KG1 (cell line): ENCODE measurements at places on chromosomes 4 and X.

GRCh38 chr4:59904331-59904730 lies 1295.8 kb upstream of the ADGRL3 start:
- no peak for DNase-seq

GRCh38 chr4:15506464-15506863 lies 36.8 kb downstream of the CC2D2A start:
- no peak for DNase-seq

DNA sequence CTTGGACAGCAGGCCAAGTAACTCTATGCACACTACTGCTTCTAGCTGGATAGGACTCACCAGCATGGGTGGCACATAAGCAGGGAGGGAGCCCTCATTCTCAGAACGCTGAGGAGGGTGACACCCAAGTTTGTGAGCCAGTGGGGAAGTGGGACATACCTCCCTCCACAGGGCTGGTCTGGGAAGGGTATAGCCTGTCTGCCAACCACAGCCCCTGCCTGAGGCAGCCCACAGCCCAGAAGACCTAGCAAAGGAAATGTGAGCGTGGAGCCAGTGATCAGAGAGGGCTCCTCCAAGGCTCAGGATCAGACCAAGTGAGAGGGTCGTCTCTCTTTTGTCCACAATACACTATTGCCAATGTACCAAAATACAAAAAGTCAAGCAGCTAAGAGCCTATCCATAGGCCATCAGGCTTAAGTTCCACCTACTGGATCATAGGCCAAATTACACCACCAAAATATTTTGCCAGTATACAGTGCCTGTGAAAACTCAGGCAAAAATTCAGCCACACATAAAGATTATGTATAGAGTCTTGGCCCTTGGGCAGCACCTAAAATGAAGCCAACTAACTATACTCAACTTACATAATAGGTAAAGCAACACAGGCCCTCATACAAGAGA lies 1203.1 kb downstream of the PCDH18 start:
- DNase-seq = no peak

DNA sequence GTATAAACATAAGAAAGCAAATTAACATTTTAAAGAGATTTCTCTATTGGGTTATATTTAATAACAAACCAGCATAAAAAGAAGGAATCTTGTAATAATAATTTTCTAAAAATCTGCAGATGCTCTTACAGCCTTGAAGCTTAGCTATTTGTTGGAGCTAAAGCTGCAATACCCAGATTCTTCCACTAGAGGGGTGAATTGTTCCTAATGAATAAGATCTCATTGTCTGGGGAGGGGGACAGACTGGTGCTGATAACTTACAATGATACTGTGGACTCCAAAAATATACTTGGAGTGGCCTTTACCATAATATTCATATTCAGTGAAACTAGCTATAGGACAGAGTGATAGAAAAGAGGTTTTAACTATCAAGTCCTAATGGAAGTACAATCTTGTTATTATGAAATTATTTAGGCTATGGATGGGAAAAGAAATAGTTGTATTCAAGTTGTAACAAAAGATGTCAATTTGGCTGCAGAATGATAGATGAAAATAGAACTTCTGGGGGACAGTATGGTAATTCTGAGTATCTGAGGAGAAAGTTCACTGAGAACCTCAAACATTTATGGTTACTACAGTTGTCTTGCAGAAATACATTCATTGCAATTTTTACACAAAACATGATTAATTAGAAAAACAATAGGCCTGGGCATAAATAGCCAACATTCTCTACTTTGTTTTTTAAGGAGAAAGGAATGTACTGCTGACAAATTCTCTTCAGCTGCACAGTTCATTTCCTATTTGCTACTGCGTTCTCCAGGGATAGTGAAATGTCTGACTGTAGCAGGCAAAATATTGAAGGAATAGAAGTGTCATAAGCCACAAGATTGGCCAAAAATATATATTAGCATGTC lies 443.3 kb downstream of the GBA3 start:
- no peak for DNase-seq

- DNase-seq = no peak
Observed at GRCh38 chr4:88788424-88788823, 90.8 kb upstream of the NAP1L5 start.

- DNase-seq = no peak
Observed at GRCh38 chr4:37620176-37620575, 66.0 kb downstream of the RELL1 start.

DNA sequence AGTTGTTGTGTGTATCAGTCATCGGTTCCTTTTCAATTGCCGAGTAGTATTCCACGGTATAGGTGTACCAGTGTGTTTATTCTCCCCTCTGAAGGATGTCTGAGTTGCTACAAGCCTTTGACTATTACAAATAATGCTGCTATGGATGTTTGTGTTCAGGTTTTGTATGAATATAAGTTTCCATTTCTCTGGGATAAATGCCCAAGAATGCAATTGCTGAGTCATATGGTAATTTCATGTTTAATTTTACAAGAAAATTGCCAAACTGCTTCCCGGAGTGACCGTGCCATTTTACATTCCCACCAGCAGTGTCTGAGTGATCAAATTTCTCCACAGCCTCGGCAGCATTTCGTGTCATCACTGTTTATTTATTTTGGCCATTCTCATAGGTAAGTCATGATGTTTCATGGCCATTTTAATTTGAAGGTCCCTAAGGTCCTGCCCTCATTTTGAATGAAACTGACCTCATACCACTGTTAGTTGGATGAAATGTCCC lies 73.9 kb downstream of the IRF2 start:
- no peak for DNase-seq

DNA sequence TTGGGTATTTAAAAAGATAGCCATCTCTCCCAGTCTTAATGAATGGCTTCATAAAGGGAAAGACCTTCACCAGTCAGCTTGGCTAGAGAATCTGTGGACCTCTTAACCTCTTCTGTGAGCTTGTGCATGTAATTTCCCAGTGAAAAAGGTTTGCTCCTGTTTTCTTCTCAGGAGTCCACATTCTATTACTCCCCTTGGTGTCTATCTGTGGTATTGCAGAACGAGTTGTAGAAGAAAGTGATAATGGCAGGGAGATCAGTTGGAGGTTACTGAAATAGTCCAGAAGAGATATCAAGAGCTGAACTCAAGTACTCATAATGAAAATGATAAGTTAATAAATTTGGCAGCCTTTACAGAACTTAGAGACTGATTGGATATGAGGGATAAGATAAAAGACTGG lies 16.5 kb upstream of the VAMP7 start:
- no peak for DNase-seq

DNA sequence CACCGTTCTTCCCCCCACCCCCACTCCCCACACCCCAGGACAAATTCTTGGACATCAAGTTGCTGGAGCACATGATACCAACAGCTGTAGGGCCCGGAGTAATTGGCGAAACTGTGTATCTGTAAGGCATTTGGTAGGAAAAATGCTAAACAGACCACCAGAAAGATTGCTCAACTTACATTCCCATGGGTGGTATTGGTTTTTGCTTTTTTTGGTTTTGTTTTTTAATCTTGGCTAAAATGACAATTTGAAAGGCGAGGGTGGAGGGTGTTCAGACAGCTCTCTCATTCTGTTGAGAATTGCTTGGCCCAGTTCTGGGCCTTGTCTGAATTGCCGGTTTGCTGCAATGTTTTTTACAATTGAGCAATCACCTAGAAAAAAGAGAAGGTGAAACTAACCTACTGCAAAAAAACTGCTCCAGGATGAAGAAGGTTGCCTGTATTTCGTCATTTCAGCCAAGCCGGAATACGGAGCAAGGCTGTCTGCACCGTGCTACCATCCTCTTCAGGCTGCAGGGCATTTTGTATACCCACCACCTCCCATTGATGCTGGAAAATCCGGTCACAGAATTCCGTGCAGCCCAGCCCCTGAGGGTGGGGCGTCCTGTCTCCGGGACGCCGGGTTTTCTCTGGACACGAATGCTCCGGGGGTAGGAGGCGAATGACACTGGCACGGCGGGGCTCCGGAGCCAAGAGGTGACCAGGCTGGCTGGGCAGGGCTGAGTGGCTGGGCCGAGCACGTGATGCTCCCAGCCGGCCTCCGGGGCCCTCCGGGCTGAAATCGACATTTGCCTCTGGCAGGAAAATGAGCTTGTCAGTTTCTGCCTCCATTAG lies at the start of gene CLCN4:
CLCN4 (plus strand) TSS at position 777 of the 833 bp plus-strand sequence. CDS start 28,058 bp downstream, outside the sequence.
- no peak for DNase-seq

- DNase-seq = no peak
Observed at GRCh38 chrX:40083979-40084359, 13.8 kb downstream of the BCOR start.

DNA sequence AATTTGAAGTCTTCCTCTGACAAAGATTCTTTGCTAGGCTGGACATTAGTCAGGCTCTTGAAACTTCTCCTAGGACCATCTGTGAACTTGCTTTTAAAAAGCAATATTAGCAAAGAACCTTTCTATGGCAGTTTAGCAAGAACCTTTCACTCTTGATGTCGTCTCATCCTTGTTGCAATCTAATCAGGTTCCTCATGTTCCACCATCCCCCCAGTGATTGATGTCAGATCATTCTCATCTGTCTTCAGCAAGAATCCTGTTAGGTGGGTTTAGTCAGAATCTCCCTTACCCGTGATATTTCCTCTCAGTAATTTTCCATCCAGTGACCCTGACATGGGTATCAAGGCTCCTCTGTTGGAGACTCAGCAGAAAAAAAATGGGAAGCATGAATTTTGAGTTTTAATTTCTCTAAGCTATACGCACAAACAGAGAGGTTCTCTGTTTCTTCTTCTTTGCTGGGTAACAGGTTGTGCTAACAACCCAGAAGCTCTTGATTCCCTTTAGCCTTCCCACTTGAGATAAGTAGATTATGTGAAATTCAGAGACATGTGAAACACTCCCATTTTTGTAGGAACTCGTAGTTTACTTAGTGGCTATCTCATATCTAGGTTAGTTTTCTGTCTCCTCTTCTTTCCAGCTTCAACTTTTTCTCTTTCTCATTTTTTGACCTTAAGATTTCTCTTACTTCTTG lies 507.4 kb downstream of the C4orf33 start:
- no peak for DNase-seq

DNA sequence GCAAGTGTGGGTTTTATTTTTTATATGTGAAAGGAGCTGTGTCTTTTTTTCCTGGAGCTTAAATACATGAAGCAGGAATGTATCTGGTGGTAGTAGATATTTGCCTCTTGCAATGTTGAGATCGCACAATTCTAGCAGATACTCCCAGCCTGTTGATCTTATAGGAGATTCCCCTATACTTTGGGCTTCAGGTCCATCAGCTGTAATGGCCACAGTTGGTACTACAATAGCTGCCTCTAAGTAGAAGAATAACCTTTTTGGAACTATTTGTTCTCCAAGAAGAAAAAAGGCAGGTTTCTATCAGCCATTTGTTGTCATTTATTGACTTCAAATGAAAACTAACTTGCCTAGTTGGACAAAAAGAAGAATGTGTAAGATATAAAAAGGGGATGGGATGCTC lies 37.7 kb downstream of the LIMCH1 start:
- no peak for DNase-seq

DNA sequence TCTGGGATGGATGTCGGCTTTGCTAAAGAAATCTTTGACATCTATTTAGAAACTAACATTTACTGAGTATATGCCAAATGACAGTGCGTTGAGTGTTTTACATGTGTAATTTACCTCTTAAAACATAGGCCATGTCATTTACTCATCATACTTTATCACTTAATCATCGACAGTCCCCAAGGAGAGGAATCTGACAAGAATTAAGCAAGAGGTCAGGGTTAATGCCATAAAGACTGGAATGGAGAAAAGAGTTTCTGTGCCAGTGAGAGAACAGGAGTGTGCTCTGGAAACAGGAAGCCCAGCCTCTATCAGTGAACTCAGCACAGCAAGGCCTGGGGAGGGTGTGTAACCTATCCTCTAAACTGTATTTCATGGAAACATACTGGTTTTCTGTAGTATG lies 28.0 kb upstream of the AMOT start:
- no peak for DNase-seq

DNA sequence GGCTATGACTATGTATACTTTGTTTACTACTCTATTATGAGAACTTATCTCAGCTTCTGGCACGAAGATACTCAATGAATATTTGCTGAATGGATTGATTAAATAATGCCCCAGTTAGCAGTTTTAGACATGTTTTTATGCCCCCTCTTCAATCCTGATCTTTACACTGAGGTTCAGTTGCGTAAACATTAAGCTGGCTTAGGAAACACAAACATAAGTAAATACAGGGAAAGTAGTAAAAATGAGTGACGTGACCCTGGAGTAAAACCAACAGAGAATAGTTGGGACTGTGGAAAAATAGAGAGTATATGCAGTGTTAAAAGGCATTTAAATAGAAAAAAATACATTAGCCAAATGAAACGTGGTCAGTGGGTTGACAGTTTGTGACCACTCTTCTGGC lies 387.0 kb upstream of the ACTRT1 start:
- no peak for DNase-seq

- DNase-seq = no peak
Observed at GRCh38 chr4:8762951-8763735, 108.5 kb downstream of the HMX1 start.

GRCh38 chr4:139913398-139913990 lies 240.5 kb downstream of the MAML3 start:
- DNase-seq = no peak

DNA sequence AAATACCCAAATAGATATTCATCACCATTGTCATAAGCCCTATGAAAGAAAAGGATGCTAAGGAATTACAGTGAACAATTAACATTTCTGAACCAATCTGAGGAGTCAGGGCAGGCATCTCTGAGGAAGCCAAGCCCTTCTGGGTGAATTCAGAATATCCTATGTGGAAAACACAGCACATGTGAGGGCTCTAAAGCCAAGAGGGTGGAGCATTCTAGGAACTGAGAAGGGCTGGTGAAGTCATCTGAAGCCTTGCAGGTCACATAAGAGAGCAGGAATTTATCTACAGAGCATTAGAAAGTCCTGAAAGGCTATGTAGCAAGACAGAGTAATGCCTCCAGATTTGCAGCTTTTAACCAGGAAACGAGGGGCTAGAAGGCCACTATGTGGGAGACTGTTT lies 195.7 kb downstream of the SPATA18 start:
- no peak for DNase-seq

GRCh38 chr4:1648962-1649361 lies 35.2 kb downstream of the FAM53A start:
- DNase-seq = no peak

DNA sequence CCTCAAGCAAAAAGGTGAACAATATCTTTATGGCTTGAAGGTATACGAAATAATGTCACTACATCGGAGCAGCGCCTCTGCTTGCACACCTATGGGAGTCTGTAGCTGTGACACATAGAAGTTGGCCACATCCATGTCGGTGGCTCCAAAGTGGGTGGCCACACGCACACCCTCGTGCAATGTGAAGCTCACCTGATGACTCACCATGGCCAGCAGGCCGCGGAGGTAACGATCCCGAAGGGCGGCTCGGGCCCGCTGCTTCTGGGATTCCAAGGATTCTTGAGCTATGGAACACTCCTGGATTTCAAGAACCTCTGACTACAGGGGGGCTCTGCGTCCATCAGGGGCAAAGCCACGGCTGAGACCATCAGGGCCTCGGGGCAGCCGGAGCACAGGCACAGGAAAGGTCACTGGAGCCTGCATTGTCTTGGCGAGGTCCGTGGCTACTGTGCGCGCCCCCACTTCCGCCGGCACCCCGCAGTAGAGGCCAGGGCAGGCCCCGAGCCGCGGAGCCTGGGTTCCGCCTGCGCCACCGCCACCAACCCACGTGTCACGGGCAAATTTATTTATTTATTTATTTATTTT lies 25.2 kb downstream of the NYX start:
- DNase-seq = no peak

GRCh38 chrX:103823591-103823990 lies 8.5 kb downstream of the RAB9B start:
- no peak for DNase-seq
